ENCODE measurements at places on chromosomes 6 and 20.
A peak's percentile ranks its signal among the peaks of the same experiment; 100 is the strongest.

GRCh38 chr6:12147557-12148316 lies 135.6 kb downstream of the HIVEP1 start:
- DNase-seq = no peak

GRCh38 chr6:13892017-13892645 lies 32.6 kb upstream of the RNF182 start:
- DNase-seq = no peak

- DNase-seq = no peak
Measured at GRCh38 chr6:141370438-141370837, 762.3 kb upstream of the GJE1 start.

DNA sequence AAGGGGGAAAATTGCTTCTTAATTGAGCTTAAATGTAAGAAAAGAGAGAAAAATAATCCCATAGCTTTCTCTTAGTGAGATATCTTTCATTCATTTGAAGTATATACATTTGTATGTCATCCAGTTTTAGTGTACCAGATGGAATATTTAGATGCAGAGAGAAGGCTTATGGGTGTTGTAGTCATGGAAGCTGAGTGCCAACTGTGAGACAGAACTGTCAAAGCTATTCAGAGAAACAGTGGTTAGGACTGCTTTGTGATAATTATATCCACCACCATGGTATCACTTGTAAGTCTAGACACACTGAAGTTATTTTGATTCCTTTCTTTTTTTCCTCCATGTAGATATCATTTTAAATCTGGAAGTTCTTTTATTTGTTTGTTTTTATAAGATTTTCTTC lies 524.3 kb upstream of the EPHA7 start:
- DNase-seq = no peak

GRCh38 chr6:72382602-72383529 lies 239.0 kb upstream of the KCNQ5 start:
- no peak for DNase-seq

DNA sequence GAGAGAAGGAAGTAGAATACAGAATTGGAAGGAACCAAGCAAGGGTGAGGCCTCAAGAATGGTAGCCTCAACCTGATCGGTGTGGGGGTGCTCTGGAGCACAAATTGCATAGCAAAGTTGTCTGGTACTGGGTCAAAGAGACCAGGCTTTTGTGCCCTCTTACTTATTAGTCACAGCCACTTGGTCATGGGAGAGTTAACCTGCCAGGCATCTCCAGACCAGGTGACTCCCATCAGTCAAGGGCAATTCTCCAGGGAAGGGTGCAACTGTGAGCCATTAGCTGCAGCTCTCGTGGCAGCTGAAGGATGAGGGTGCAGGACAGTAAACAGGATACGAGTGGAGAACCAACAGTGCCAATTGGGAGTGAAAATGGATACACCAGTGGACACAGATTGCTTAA lies 47.7 kb upstream of the PLCB4 start:
- no peak for DNase-seq

GRCh38 chr20:14360416-14360815 lies 23.0 kb upstream of the FLRT3 start:
- no peak for DNase-seq

GRCh38 chr6:146666909-146667308 lies 68.1 kb downstream of the ADGB start:
- DNase-seq = no peak

DNA sequence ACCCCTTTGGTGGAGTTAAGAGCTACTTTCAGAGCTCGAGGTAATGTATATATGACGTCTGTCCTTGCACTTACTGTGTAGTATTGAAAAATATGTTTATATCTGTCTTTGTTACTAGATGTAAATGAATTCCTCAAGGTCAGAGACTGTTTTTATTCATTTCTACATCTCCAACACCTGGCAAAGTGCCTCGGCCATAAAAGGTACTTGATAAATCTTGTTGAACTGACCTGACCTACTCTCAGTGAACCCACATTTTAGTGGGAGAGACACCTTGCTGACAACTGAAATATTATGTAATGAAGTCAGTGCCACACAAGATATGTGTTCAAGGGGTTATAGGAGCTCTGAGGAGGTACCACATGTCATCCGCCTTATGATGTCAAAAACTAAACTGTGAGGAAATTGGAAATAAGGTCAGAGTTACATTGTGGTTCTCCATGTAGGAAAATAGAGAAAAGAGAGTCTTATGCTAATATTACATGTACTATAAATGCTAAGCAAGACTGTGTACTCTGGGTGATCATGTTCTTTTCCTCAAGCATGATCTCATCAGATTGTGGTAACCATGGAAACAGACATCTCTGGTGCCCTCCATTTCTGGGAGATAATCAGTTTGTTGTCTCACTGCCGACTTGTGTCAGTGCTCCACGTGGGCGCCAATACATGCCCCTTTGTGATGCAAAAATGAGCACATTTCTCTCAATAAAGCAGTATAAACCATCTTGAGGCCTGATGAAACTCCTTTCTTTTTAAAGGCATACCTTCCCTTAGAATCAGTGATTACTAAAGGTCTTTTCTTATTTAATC lies 5.7 kb upstream of the TMEM30A start:
- no peak for DNase-seq

- DNase-seq = no peak
Measured at GRCh38 chr20:17594443-17594842, 24.6 kb downstream of the DSTN start.

- DNase-seq = no peak
Measured at GRCh38 chr6:138848461-138848860, 52.6 kb downstream of the ECT2L start.

- DNase-seq = no peak
Measured at GRCh38 chr6:25560865-25561264, 91.2 kb upstream of the SCGN start.

DNA sequence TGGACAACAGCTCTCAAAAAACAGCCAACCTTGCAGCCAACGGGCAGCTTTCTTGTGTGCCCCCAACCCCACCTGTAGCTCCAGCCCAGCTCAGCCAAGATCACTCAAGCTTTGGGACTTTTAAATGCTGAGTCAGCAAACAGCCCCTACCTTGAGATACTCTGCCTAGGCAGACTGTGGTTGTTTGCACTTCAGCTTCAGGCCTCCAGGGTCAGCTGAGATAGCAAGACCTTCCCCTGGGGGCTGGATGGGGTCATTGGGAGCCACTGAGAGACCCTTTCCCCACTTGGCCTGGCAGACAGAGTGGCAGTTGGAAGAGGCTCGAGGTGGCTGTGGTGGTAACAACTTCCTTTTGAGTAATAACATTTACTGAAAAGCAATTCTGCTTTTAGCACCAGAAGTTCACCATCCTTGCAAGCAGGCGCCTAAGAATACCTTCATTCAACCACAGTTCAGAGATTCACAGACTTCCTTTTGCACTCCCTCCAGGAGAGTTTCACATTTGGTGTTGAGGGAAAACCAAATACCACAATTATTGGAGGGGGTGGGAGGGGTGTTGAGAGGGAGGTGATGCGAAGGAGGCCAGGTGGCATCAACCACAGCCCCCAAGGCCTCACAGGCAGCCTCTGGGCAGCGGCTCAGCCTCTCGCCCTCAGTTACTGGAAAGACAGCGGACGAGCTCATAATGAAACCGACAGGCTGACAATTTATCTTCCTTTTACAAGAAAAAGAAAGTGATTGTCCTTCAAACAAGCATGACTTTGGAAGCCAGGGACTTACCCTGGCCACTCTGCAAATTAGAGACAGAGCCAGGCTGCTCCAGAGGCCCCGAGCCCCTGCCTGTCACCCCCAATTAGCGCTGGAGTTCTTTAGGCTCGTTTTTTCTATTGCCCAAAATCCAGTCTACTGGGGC lies 148.1 kb downstream of the CEBPB start:
- peak; percentile 84 for DNase-seq

DNA sequence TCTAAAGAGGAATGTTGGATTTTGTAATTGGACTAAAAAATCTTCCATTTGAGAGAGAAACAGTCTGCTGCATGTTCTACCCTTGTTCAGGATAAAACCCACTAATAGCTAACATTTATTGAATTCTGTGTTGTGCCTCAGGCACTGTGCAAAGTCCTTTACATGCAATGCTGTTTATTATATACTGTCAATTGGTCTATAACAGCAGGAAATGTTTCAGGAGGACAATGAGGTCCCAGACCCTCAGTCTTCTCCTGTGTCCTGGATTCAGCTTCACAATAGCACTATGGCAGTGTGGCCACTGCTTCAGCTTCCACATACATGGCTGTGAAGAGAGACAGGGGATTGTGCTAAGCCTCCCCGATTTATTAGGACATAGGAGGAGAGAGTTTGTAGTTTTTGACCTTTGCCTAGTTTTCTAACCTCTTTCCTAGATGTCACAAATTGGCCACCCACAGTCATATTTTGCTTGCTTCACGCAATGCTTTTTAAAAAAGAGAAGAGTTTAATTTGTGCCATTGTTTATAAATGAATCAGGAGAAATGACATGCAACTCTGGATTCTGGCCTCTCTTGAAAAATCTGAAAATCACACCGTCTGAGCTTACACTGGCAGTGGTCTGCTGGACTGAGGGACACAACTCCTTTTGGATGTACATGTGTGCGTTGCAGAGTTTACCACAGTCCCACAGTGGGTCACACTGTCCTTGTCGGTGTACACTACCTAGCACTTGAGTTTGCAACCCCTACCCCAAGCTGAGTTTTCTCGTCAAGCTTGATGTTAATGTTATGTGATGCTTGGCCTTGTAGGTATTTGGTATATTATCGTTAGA lies 11.3 kb downstream of the PTPN1 start:
- no peak for DNase-seq

DNA sequence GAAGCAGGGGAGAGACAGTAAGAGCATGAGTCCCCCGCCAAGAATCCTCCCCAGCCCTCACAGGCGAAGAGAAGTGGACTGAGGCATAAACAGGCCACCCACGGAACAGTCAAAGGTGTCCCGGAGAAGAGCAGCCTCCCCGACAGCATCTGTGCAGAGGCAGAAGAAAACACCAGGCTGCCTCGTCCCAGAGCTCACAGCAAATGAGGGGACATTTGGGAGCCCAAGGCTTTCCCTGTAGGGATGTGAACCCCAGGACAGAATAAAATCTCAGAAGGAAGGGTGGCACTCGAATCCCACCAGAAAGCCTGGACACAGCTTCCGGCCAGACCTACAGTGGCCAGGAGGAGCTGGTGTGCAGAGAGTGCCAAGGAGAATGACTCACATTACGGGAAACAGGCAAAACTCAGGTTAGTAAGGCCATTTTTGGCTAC lies 90.4 kb downstream of the DLL1 start:
- no peak for DNase-seq

- DNase-seq = no peak
Measured at GRCh38 chr20:20367575-20368417, at the start of gene INSM1. TSS of gene INSM1 (plus strand) at chr20:20368104. CDS start at chr20:20368268, 164 bp downstream.

DNA sequence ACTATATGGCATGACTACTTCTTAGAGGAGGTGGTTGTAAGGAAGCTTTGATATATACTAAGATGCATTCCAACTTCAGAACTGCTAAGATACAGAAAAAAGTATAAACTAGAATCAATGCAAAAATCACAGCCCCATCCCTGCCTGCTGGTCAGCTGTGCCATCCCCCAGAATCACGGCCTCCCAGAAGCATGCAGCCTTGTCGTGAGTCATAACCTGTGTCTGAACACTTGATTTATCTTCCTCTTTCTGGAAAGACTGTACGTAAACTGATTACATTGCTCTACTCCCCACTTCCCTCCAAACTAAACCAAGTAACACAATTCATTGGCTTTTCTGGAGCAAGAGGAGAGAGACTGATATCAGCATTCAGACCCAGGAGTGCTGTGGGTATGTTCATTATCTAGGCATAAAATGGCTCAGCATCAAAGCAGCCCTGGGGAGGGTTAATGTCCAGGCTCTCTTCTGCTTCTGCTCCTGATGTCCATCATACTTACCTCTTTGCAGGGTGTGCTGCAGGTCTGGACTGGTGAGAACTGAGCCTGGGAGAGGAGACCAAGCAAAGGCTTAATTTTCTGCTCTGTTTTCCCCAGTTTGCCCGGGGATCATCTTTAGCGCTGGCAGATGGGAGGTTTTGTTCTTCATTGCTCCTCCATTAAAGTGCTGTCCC lies 18.4 kb downstream of the SCP2D1 start:
- no peak for DNase-seq

- DNase-seq = no peak
Measured at GRCh38 chr6:148055419-148055818, 287.2 kb upstream of the SASH1 start.

GRCh38 chr20:21105429-21106170 lies 558 bp downstream of the LINC00237 start:
- DNase-seq = no peak

- no peak for DNase-seq
Measured at GRCh38 chr6:43221046-43221972, 8.0 kb downstream of the DNPH1 start.

Data from GDM1 (cell line).